ENCODE measurements at places on chromosomes 2 and 18. TPM values are rescaled to one million over a fixed set of nuclear protein-coding genes. Genes with fewer than 3 reads are reported as not detected.

TMEM200C gene
- 1.0 TPM for total RNA-seq

ASPRV1 gene
- total RNA-seq = 0.81 TPM

ITGB6 gene
- total RNA-seq = 0.05 TPM

C1GALT1C1L gene
- 0.48 TPM for total RNA-seq

HOXD1 gene
- total RNA-seq = 0.59 TPM

UGT1A4 gene
- total RNA-seq = not detected

EPHA4 gene
- 72.6 TPM for total RNA-seq

TMEM169 gene
- 0.22 TPM for total RNA-seq

GLI2 gene
- total RNA-seq = 1.8 TPM

AGPS gene
- 27.5 TPM for total RNA-seq

CD8B2 gene
- not detected for total RNA-seq

PSME4 gene
- 61.3 TPM for total RNA-seq

BOLL gene
- total RNA-seq = not detected

MAP3K19 gene
- not detected for total RNA-seq

GPATCH11 gene
- 6.7 TPM for total RNA-seq

HAAO gene
- 2.5 TPM for total RNA-seq

CDKL4 gene
- 0.35 TPM for total RNA-seq

GAL3ST2 gene
- total RNA-seq = not detected

GATA6 gene
- 76.2 TPM for total RNA-seq

SPAG16 gene
- 22.8 TPM for total RNA-seq

CCDC121 gene
- total RNA-seq = 3.5 TPM

ASXL3 gene
- total RNA-seq = 6.1 TPM

LAMA3 gene
- 3.0 TPM for total RNA-seq

CCDC150 gene
- 1.5 TPM for total RNA-seq

NPHP1 gene
- total RNA-seq = 4.8 TPM

PSD4 gene
- total RNA-seq = 2.3 TPM

LBH gene
- 208 TPM for total RNA-seq

TOGARAM2 gene
- 0.48 TPM for total RNA-seq

LRRC30 gene
- total RNA-seq = not detected

PPP3R1 gene
- 33.4 TPM for total RNA-seq

EVX2 gene
- total RNA-seq = not detected

ZNG1B gene
- 28.6 TPM for total RNA-seq

FNDC4 gene
- 3.0 TPM for total RNA-seq

ABCG5 gene
- total RNA-seq = not detected

MPP4 gene
- total RNA-seq = not detected

EML6 gene
- 0.83 TPM for total RNA-seq

CYTIP gene
- 2.5 TPM for total RNA-seq

KDSR gene
- total RNA-seq = 54.3 TPM

LCLAT1 gene
- 39.9 TPM for total RNA-seq

EML4 gene
- 7.9 TPM for total RNA-seq

PNKD gene
- total RNA-seq = 72.6 TPM

GPR35 gene
- 1.5 TPM for total RNA-seq

IL37 gene
- not detected for total RNA-seq

SH2D6 gene
- total RNA-seq = not detected

LIMS1 gene
- 121 TPM for total RNA-seq

FBXO36 gene
- total RNA-seq = 1.2 TPM

SIX2 gene
- 0.89 TPM for total RNA-seq

NCKAP5 gene
- total RNA-seq = 10.6 TPM

FAM237A gene
- total RNA-seq = 1.9 TPM

C2orf80 gene
- not detected for total RNA-seq

DOK1 gene
- 3.9 TPM for total RNA-seq

MARCO gene
- total RNA-seq = 0.92 TPM

FAM228B gene
- total RNA-seq = 30.5 TPM

HOXD3 gene
- total RNA-seq = 1.0 TPM

ASB18 gene
- total RNA-seq = 44.4 TPM

POTEJ gene
- not detected for total RNA-seq

SLC25A12 gene
- total RNA-seq = 91.2 TPM

ANKRD36C gene
- 9.2 TPM for total RNA-seq

ANTXR1 gene
- 38.1 TPM for total RNA-seq

All from cardiac septum (tissue), 1 donor.